ENCODE measurements at places on chromosomes 1 and 21.

GRCh38 chr1:248852481-248853405, 6.1 kb downstream of the ZNF692 start:
- DNase-seq = no peak

DNA sequence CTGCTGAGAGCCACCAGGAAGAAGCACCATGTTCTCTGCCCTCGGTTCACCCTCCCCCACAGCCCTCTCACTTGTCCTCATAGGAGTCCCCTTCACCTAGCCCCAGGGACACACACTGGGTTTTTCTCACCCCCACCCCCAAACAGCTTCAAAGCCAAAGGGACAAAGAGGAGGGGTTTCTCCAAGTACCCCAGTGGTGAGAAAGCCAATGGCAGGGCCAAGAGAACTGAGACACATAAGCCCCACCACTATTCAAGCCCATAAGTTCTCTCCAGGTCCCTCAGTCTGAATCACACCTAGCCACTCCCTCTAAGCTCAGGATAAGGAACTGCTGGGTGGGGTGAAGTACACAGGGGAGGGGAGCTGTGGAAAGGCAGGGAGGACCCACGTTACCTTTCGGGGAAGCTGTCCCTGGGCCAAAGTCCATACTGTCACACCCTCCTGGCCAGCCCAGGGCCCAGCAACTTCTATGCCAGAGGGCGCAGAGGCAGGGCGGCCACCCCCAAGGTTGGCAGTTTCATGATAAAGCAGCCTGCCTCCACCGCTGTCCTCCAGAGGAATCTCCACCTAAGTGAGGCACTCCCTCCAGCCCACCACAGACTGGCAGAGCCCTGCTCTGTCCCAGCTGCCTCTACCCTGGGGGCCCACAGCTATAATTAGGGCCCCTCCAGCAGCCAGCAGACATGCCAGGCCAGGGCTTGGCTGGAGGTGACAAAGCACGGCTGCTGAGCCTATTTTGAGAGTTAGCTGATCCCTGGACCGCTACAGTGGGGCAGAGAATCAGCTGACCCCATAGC, 39.0 kb upstream of the PPP1R15B start:
- no peak for DNase-seq

- no peak for DNase-seq
These were observed 17.3 kb downstream of the NOC2L start for GRCh38 chr1:941588-942383.

DNA sequence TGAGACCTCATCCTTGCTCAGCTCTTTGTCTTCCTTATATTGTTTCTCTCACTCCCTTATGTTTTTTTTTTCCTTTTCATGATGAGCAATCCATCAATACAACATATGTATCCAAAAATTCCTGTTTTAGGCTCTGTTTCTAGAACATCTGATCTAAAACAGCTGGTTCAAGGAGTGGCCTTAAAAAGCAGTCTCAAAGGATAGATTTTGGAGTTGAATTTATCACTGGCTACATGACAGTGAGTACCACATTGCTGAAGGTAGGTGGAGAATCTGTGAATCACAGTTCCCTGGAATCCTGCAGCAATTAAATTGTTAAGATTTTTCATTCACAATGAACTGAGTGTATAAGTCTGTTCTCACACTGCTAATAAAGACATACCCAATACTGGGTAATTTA, 155.8 kb upstream of the ADAMTS5 start:
- DNase-seq = no peak

Data from CD4-positive, alpha-beta T cell treated with Interleukin-1 beta for 1 hour (primary cell).